ENCODE measurements at places on chromosomes 11 and 22.

DNA sequence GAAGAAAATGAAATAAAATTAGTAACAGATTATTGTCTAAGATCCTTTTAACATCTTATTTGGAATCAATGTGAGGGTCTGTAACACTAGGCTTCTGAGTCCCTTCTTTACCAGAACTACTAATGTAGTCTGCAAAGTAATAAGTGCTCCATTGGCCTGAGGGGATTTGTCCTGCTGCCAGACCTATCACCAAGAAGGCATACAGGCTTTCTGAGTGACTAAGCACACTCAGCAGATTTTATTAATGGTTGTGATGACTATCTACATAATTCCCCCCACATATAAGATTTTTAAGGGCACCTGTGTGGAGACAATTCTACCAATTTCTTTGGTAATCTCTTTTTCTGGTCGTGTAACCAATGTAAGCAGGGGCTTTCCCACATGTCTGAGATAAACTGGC, 365.0 kb upstream of the FAT3 start:
- no peak overlapping the region for H3K4me3 ChIP-seq
- H3K27ac ChIP-seq: no peak overlapping the region
- no peak for DNase-seq
- no peaks in the 10 kb centered on the region for H3K27me3 ChIP-seq
- H3K4me1 ChIP-seq: no peaks in the 10 kb centered on the region

GRCh38 chr11:127385071-127385470, 384.5 kb upstream of the KIRREL3 start:
- H3K4me3 ChIP-seq: no peak overlapping the region
- H3K4me1 ChIP-seq: no peaks in the 10 kb centered on the region
- H3K27ac ChIP-seq: no peak overlapping the region
- no peaks in the 10 kb centered on the region for H3K36me3 ChIP-seq
- no peaks in the 10 kb centered on the region for H3K27me3 ChIP-seq

- H3K36me3 ChIP-seq: no peaks in the 10 kb centered on the region
- no peak for DNase-seq
- no peaks in the 10 kb centered on the region for H3K4me1 ChIP-seq
- no peaks in the 10 kb centered on the region for H3K27me3 ChIP-seq
Measured at GRCh38 chr11:92347454-92347853, 122.8 kb downstream of the FAT3 start.

DNA sequence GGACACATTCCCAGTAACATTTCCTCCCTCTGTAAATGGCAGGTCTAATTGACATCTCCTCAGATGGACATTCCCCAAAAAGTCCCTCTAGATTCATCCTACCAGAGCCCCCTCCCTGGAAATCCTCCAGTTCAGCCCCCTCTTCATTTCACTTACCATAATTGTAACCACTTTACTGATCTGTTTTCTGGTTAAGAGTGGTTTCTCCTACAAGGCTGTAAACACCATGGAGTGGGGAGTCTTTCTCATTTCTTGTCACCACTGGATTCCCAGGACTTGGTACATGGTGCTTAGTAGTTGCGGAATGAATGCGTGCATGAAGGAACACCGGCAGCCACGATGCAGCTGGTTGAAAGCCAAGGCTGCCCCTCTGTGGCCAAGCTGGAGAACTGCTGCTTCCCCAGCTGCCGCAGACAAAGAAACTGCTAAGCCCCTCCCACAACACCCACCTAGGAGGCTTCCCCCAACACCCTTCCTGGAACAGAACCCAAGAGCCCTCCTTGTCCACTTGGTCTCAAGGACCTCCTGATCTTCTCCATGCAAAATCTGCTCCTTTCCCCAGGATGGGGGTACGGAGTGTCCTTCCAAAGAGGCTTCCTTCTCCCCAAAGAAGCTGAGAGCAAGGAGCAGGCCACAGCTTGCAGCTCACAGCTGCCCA, 18.6 kb upstream of the SCARF2 start:
- H3K36me3 ChIP-seq: peaks cover 11% of the 10 kb centered on the region
- H3K4me1 ChIP-seq: peaks cover 18% of the 10 kb centered on the region
- H3K27ac ChIP-seq: peak overlapping the region; percentile 38
- H3K27me3 ChIP-seq: no peaks in the 10 kb centered on the region

Data from activated CD4-positive, alpha-beta memory T cell treated with anti-CD3 and anti-CD28 coated beads for 36 hours (primary cell).